ENCODE measurements at places on chromosomes 7 and 10. TPM values are rescaled to one million over a fixed set of nuclear protein-coding genes. Genes with fewer than 3 reads are reported as not detected.

Gene ATP6V1F
- polyA plus RNA-seq, result 199 TPM

Gene MTERF1
- polyA plus RNA-seq, result 22.7 TPM

Gene HTR5A
- not detected for polyA plus RNA-seq

Gene NODAL
- polyA plus RNA-seq, result 0.67 TPM

DNA sequence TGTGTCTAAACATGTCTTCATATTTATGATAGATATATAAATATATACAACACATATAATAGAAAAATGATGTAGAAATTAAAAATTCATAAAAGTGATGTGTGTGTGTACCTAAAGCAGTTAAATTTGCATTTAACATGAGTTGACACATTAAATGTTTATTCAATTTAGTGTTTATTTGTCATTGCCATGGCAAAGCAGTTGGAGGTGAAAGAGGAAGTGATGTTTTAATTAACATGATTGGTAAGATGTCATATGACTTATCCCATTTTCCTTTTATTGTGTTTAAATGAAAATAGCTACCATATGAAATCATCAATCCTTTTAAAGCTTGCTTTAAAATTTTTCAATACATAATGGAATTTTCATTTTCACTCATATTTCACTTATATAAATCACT, 452.6 kb downstream of the SUGCT start:
- no peak for DNase-seq

DNA sequence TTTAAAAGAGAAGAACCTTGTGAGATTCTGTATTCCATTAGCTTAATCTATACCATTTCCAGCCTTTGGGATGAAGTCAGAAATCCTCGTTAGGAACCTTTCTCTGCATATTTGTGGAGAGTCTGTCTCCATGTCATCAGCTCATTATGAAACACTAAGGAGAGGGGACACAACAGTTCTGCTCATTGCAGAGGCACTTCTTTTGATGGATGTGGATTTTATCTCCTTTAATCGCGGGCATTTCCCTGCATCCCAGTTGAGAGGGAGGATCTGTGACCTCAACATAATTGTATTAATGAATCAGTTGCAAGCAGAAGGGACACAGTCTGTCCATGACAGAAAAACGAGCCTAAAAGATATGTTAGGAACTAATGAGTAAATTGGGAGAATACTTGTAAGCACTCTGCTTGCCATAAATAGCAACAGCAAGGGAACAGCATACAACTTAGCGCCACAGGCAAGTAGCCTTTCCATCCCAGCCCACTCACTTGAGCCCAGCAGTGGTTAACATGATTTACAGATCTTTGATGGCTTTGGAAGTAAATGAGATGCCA, 37.9 kb downstream of the SORCS1 start:
- DNase-seq, result no peak

- no peak for DNase-seq
Measured at GRCh38 chr7:12970626-12971025, 283.2 kb downstream of the ARL4A start.

DNA sequence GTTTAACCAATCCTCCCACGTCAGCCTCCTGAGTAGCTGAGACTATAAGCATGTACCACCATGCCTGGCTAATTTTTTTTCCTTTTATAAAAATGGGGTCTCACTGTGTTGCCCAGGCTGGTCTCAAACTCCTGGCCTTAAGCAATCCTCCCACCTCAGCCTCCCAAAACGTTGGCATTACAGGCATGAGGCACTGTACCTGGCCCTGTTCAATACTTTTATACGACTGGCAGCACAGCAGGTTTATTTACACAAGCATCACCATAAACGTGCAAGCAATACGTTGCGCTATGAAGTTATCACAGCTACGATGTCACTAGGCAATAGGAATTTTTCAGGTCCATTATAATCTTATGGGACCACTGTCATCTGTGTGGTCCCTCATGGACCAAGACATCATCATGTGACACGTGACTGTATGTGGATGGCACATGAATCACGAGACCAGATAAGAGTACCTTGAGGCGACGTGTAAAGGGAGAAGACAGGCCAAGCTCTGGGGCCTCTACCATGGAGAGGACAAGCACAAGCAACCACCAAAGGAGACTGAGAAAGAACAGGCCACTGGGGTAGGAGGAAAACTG, 34.5 kb upstream of the SLC18A3 start:
- no peak for DNase-seq

DNA sequence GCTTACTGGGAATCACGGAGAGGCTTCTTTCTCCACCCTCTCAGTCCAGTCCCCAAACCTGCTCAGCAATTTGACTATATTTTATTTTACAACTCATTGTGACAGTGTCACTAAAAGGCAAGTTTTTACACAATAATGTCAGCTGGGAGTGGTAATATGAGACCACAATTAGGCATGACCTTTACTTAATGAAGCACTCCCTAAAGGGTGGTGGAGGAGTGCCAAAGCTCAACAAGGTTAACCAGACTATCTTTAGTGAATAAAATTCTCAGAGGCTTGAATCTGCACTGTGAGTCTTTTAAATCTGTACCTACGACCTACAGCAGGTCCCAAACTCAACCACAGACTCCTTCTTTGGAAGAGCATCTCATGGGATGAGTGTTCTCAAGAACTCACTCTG, 215.6 kb downstream of the TAX1BP1 start:
- DNase-seq, result no peak

DNA sequence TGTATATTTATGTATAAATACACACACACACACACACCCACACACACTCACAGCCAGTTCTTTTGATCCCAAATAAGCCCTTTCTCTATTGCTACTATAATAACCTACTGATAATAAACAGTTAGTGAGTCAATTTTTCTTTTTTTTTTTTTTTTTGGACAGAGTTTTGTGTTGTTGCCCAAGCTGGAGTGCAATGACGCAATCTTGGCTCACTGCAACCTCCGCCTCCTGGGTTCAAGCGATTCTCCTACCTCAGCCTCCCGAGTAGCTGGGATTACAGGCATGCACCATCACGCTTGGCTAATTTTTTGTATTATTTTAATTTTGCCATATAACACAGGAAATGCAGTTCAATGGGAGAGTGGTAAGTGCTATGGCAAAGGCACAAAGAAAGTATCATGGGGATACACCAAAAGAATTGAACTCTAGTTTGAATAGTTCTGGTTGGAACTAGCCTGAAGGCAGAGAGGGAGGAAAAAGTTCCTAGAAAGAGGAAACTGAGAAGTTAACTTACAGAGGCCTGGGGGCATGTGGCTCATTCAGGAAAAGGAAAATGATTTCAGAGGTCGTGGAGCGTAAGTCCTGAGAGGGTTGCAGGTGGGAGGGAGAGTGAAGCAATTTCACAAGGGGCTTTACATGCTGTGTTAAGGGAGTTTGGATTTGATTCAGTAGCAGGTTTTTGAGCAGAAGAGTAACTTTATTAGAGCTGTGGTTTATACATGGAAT, 44.4 kb upstream of the JCAD start:
- DNase-seq, result no peak

Data from left kidney (tissue), 8 donors.